ENCODE measurements at places on chromosomes 3 and 15. TPM values are rescaled to one million over a fixed set of nuclear protein-coding genes. Genes with fewer than 3 reads are reported as not detected.
A peak's percentile ranks its signal among the peaks of the same experiment; 100 is the strongest.

GRCh38 chr15:70063261-70063925 is 34.3 kb downstream of the TLE3 start:
- DNase-seq: no peak

The SIDT1 gene
- polyA plus RNA-seq: 3.8 TPM

The ZNF860 gene
- polyA plus RNA-seq: 2.7 TPM

- no peak for DNase-seq
These were observed 45.2 kb downstream of the RBPMS2 start for GRCh38 chr15:64730151-64730550.

The SLCO2A1 gene
- polyA plus RNA-seq: 19.5 TPM

DNA sequence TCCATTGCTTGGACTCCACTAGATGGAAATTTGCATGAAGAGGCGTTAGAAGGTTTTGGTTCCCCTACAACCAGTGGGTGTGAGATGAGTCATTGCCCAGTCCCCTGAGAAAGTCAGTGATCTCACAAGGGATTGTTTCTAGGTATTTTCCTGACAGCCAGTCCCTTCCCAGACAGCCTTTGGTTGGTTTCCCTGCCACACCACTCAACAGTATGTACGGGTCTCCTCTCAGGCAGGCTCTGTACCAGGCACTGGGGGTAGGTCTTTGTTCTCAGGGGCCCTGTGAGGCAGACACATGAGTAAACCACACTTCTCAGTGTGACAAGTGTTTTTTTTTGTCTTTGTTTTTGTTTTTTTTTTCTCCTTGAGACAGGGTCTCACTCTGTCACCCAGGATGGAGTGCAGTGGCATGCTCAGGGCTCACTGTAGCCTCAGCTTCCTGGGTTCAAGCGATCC is 4.0 kb downstream of the LAMP3 start:
- DNase-seq: no peak

The CYP8B1 gene
- polyA plus RNA-seq: 1.3 TPM

GRCh38 chr3:167913219-167913835 is 177.8 kb downstream of the SERPINI1 start:
- DNase-seq: no peak

- DNase-seq: no peak
These were observed 1006.7 kb downstream of the ROBO2 start for GRCh38 chr3:78046566-78046965.

DNA sequence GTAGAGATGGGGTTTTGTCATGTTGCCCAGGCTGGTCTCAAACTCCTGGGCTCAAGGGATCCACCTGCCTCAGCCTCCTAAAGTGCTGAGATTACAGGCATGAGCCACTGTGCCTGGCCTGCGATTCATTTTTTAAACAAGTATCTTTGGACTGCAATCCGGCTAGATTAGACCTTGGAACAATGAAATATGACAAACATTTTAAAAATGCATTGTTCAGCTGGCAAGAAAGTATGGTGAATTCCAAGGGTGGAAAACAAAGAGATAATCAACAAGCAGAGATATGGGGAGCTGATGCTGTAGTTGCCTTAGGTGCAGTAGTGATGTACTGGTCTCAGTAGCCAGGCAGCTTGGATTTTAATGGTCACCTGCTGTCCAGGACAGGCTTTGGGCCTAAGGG is 95.8 kb upstream of the GOLGA8J start:
- no peak for DNase-seq

The IMPDH2 gene
- 217 TPM for polyA plus RNA-seq

DNA sequence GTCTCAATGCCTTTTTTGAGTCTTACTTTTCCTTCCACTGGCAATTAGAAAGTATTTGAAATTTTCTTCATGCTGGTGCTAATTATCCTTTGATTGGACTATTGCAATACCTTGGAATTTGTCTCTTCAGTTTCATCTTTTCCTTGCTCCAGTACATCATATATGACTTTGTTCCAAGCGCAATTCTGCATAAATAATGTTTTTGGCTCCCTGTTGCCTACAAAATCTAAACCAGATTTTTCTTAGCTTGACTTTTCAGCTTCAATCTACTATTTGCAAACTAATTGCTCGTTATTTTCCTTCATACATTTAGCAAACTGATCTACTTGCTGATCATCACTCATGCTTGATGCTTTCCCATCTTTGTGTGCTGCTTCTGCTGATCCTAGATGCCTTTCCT is 230.8 kb upstream of the GPR149 start:
- no peak for DNase-seq

- no peak for DNase-seq
These were observed 302.5 kb upstream of the AZI2 start for GRCh38 chr3:28651159-28651558.

The CHL1 gene
- polyA plus RNA-seq: 24.1 TPM

DNA sequence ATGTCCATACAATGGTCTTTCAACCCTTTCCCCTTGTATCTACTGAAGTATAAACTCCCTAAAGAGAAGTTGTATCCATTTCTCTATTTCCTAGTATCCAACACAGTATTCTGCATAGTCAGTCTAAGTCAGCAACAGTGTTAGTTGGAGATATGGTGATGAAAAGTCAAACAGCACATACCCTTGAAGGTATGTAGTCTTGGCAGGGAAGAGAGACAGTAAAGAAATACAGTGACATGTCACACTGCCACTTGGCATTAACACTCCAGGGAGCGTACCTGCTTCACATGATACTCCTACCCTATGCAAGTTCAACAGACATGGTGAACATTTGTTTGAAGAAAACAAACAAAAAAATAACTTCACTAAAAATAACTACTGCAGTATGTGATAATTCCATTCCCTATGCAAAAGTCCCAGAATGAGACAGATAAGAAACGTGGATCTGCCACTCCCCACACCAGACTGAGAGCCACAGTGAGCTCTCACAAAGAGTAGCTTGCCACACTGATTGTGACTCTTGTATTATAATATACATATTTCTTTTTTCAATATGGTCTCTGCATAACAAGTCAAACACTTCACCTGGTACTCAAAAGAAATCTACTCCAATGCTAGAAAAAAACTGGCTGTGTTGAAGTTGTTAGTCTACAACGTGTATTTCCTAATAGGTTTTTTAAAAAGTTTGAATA is 5.9 kb downstream of the PDCD10 start:
- no peak for DNase-seq

DNA sequence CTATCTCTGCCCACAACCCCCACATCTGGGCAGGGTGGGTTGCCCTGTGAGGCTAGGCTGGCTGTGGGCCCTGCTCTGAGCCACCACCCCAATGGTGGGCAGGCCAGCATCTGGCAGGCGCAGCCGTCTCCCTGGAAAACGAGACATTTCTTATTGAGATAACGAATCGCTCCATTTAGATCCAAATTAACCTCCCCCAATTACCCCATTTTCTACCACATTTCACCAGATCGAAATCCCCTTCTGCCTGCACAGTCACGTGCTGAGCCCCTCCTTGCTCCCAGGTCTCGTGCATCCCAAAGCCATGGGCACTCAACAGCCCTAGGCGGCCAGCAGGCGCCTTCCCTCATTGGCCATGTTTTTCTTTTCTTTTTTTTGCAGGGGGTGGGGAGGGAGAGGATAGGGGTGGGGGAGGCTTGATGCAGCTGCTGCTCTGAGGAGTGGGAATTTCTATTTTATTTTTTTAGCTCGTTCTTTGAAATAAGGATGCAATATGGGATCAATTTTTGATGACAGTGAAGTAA is 53.0 kb upstream of the TMEM115 start:
- no peak for DNase-seq

DNA sequence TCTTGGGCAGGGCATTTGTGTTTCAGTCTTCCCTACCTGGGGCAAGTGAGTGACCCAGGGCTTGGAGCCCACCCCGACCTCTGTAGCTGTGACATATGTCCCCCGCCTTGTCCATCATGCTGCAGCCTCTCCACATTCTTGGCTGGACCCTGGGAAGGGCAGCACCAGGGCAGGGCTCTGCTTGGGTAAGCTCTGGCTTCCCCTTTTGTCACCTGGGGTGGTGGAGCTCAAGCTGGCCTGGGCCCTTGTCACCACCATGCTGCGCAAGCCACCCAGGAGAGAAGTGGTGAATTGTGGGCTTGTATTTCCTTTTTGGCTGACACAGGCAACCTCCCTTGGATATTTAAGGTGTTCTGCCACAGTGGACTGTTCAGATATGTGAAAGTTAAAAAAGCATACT is 29.3 kb downstream of the SPSB4 start:
- DNase-seq: no peak

- no peak for DNase-seq
These were observed 38.7 kb downstream of the RAB27A start for GRCh38 chr15:55250941-55251340.

GRCh38 chr3:78163379-78163778 is 1123.5 kb downstream of the ROBO2 start:
- no peak for DNase-seq

The BSN gene
- polyA plus RNA-seq: 1.7 TPM

DNA sequence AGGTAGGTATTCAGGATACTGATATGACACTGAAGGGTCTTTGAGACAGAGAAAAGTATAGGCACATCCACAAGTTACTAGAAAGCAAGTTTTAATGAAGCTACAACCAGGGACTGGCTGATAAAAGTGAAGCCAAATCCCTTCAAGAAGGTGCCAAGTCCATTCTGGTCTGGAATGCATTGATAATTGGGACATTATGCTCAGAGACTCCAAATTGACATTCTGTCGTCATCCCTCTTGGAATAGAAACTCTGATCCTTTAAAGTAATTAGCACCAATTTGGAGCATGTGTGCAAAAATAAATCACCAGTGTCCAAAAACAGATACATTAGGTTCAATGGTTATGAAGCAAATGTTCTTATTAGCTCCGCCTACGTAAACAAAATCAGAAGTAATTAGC is 47.3 kb upstream of the BCL6 start:
- DNase-seq: no peak

DNA sequence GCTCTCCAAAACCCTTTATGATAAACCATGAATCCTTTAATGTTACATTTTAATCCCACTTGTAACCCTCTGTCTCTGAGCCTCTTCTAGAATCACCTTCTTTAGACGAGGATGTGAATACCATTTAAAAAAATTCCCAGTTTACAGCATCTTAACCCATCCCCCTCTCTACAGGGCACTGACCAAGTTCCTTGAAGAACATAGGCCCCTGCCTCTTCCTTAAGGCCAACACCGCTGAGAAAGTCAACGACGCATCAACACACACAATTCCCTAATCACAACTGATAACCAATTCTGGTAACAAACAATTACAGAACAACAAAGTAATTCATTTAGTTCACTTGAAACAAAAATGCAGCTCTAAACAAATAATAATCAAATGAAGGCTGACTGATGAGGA is 130.3 kb downstream of the DLG1 start:
- DNase-seq: no peak

The PAK6 gene
- polyA plus RNA-seq: 6.5 TPM

The FAM107A gene
- 4.2 TPM for polyA plus RNA-seq

DNA sequence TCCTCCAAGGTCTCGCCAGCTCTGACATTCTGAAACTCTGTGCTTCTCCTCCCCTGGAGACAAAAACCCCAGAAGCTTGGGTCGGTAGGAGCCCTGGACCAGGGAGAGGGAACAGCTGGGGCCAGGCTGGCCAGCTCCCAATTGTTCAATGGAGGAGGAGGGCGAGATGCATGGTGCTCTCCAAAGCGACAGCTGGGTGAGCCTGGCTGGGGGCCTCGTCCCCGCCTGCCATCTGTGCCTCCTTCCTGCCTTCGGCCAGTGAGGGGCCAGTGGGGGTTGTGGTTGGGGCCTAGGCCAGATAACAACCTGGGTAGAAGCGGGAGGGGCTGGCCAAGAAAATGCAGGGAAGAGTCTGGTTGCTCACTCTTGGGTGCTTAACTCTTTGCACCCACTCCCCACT is 79.4 kb downstream of the CORO2B start:
- DNase-seq: no peak

DNA sequence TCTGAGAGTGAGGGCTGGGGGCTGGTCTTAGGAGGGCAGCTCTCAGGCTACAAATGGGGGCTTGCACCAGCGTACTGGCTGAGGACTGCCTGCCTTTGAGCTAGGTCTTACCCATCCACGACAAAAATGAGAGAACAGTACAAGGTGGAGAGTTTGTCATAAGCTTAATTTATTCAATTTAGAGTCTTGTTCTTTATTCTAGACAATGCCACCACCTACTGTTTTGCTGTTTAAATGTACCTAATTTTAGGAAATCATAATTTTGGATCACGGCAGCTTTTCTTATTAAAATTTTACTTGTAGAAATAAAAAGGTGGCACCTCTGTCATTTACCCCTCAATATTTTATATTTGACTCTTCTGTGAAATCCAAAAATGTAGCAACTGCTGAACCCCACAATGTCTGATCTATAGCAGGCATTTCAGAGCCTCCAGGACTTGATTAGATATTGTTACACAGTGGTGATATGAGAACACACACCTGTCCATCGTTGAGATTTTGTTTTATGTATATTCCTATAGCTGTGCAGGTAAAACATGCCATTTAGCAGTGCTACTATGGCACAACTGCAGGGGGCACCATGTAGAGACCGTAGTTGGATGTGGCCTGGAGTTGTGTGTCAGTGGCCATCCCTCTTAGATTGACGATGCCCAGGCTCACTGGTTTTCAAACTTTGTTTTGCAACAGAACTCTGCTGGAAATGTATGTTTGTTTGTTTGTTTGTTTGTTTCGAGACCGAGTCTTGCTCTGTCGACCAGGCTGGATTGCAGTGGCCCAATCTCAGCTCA is 88.6 kb downstream of the SLCO3A1 start:
- no peak for DNase-seq

DNA sequence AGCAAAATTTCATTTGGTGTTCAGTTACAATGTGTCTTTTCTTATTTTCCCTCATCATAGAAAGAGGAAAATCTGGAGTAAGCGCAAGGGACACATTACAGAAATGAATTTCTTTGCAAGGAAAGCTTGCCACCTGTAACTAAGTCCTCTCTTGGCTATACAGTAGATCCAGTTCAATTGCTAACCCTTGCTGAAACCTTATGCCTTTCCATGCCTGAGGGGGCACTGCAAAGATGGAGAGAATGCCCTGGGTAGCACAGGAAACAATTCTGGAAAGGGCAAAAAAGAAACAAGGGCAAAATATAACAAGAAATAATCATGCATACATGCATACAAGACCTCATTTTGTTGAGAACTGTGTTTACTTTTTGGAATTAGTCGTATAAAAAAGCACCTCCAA is 4.3 kb downstream of the CADM2 start:
- DNase-seq: no peak

- DNase-seq: no peak
These were observed 785 bp downstream of the MFSD1 start for GRCh38 chr3:158802409-158803268.

GRCh38 chr3:117669774-117670173 is 960.2 kb downstream of the TUSC7 start:
- DNase-seq: peak; percentile 56

GRCh38 chr3:99777708-99778107 is 40.0 kb upstream of the CMSS1 start:
- peak; percentile 7 for DNase-seq

The SENP8 gene
- polyA plus RNA-seq: 6.8 TPM

The HAPLN3 gene
- 3.6 TPM for polyA plus RNA-seq

DNA sequence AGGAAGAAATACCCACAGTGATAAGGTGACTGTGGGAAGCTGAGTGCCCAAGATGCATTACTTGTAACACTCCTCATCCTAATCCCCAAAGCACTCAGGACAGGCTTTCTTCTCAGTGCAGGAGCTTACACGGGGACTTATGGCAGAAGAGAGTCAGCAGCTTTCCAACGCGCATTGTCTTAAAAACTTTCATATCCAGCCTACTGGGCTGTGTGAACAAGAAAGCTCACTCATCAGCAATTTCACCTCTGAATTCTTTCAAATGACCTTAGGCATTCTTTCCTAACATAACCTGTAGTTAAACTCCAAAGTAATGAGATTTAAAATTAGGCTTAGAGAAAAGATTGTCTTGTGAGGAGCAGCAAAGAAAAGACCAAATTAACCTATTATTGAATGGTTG is 132.3 kb downstream of the KCNAB1 start:
- DNase-seq: no peak

- DNase-seq: no peak
These were observed 22.7 kb upstream of the EPHB3 start for GRCh38 chr3:184538666-184539431.

The USP8 gene
- 67.5 TPM for polyA plus RNA-seq
